ENCODE measurements at places on chromosomes 7 and 10.
A peak's percentile ranks its signal among the peaks of the same experiment; 100 is the strongest.

DNA sequence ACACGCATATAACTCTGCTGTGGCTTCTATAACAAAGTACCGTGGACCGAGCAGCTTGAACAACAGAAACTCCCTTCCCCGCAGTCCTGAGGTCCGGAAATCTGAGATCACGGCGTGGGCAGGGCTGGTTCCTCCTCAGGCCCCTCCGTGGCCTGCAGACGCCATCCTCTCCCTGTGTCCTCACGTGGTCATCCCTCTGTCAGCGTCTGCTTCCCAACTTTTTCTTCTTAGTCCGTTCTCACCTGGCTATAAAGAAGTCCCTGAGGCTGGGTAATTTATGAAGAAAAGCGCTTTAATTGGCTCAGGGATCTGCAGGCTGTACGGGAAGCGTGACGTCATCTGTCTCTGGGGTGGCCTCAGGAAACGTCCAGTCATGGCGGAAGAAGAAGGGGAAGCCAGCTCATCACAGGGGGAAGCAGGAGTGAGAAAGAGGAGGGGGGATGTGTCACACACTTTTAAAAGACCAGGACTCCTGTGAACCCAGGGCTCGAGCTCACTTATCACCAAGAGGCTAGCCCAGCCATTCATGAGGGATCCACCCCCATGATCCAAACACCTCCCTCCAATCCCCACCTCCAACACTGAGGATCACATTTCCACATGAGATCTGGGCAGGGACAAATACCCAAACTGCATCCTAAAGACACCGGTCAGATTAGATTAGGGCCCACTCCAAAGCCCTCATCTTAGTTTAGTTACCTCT lies 91.2 kb upstream of the INSIG1 start:
- peak; percentile 58 for DNase-seq

DNA sequence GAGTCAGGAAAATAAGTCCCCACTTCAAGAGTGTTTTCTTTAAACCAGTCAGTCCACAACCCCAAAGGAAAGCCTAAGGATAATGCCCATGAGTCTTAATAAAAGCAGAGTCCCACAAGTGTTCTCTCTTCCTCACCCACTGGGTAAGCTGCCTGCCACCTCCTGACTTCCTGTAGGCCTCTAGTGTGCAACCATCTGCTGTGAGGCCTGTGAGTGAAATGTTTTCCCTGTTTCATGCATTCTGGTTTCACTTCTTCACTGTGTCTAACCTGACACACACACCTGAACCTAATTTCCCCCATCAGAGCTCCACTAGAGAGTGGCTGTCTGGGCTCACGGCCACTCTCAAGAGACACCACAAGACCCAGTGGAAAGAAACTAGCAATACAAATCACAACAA lies 38.9 kb upstream of the GDF10 start:
- DNase-seq: no peak

GRCh38 chr7:158252837-158253669 lies 334.6 kb downstream of the PTPRN2 start:
- DNase-seq: no peak

- DNase-seq: no peak
Measured at GRCh38 chr10:72097448-72098300, 9.3 kb upstream of the SPOCK2 start.

Measured in natural killer cell (primary cell).